ENCODE measurements at places on chromosomes 12 and 14.

DNA sequence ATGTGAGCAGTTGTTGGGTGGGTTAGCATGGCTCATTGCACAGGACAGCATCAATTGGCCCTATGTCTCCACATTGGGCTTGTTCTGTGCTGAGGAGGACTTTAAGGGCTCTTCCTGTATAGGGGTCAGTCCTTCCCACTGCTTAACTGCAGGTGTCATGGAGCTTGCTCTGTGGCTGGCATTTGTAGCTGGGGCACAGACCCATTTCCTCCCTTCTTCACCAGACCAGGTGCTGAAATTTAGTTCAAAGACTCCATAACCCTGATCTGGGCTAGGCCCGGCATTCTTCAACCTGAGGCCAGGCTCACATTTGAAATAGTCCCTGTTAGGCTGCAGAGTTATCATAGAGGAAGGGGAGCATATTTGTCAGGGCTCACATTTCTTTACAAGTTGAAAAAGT is 12.8 kb downstream of the CHST11 start:
- DNase-seq, result no peak

- DNase-seq, result peak; percentile 73
Measured at GRCh38 chr12:11746024-11746771, 96.7 kb downstream of the ETV6 start.

- no peak for DNase-seq
Measured at GRCh38 chr14:68369281-68370056, 423.4 kb downstream of the ZFP36L1 start.

DNA sequence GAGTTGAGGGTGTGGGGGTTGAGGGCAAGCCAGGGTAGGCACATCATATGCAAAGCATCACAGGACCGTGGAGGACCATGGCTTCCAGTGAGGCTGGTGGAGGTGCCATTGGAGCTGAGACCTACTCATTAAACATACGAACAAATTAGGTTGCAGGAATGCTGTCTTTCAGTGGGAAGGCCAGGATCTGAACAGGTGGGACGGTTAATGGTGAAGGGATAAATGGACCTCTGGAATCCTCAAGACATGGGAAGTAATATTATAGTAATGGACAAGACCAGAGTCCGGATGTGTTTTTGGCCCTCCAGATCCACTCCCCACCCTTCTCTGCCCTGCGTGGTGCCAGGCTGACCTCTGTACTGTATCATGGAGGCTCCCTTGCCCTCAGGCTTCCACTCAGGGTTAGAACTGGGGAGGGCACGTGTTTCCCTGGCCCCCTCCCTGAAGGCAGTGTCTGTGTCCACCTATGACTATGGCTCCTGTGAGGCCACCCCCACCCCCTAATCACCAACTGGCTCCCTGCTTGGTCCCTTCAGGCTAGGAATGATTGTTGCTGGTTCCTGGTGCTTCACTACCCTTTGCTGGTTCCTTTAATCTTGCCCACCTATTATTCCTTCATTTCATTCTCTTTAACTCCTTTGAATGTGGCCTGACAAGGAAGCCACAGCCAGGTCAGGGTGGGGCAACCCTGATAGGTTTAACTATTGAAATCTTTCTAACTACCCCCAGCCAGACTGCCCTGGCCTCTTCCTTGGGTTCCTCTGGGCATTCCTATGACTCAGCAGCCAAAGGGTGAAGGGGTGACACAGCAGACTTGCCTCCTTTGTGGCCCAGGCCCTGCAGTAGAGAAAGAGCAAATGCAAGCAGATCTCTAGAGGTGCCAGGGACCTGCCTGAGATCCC is 10.7 kb downstream of the DHRS2 start:
- DNase-seq, result no peak

GRCh38 chr12:4849115-4849541 is 60.6 kb upstream of the KCNA1 start:
- DNase-seq, result no peak

- no peak for DNase-seq
Measured at GRCh38 chr14:88947646-88948598, 123.5 kb downstream of the TTC8 start.

GRCh38 chr12:127271776-127272175 is 995.2 kb upstream of the TMEM132C start:
- DNase-seq, result no peak

GRCh38 chr14:54935958-54936357 is 33.3 kb upstream of the GCH1 start:
- peak; percentile 84 for DNase-seq

DNA sequence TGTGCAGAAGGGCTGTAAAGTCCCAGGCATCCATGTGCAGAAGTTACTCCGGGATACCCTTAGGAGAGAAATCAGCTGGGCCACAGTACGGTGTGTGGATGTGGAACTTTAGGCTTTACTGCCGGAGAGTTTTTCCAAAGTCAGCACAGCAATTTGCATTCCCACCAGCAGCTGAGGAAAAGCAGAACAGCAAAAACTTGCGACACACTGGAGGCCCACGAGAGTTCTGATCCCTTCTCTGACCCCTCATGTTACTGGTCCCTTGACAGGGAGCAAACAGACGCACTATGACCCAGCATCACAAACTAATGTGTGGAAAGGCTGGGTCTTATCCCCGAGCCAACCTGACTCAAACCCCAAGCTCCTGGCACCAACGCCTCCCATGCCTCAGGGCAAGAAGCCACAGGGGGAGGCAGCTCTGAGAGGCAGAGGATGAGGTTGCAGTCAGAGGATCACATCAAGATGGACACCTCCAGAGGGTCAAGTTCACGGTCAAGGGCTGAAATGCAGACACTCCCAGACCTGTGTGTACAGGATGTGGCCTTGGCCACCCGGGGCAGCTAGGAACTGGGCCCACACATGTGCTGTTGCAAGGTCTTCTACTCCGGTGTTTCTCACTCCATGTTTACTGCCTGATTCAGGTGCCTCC is 38.6 kb downstream of the CCDC88C start:
- no peak for DNase-seq

- DNase-seq, result peak; percentile 11
Measured at GRCh38 chr12:71551529-71551928, 111.9 kb downstream of the LGR5 start.

DNA sequence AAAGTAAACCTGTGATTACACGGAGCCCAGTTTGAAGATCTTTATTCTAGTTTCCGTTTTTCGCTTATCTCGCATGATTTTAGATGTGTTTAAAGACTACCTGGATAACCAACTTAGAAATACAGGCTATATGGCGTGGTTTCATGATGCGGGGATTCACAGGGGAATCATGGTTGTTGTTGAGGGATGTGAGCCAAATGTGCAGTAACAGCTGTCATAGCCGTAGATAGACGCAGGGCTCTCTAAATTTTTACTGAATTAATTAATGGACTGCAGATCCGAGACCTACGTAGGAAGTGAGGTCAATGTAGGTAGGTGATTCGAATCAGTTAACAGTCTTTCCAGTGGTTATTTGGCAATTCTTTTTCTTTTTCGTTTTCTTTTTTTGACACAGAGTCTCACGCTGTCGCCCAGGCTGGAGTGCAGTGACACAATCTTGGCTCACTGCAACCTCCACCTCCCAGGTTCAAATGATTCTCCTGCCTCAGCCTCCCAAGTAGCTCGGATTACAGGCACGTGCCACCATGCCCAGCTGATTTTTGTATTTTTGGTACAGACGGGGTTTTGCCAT is 144.9 kb upstream of the AMIGO2 start:
- DNase-seq, result no peak

DNA sequence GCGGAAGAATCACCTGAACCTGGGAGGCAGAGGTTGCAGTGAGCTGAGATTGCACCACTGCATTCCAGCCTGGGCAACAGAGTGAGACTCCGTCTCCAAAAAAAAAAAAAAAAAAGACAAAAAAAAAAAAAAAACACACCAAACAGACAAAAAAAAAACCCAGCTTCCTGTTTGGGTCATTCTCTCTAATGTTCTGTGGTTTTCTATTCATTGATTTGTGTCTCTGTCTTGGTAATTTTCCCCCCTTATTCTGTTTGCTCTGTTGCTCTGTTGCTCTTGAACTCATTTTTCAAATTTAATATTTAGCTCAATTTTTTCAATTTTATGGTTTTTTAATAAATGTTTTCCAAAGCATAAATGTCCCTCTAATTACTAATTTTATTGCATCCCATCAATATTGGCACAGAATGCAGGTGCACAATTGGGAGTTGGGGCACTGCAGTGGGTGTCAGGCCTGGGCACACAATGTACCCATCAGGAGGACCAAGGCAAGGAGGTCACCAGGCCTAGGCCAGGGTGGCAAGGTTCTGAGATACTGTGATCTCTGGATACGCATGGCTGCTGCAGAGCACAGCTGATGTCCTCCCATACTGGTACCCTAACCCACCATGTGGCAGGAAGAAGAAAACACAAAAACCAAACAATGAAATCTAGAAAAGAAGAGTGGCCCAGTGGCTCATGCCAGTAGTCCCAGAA is 8.0 kb upstream of the GNPTAB start:
- DNase-seq, result peak; percentile 9

DNA sequence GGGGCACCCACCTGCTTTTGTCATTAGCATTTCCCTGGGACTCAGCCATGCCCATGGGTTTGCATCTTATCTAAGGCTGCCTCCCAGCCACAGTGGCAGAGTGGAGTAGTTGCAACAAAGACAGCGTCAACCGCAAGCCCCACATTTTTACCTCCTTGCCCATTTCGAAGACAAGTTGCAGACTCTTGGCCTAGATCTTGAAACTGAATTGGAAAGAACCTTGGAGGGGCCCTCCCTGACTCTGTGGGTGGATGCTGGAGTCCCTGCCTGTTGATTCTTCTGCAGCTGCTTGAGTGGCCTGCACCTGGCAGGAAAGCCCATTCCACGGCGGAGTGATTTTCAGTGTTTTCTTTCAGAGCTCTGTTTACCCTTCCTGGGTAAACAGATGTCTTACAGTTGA is 309.0 kb downstream of the VRK1 start:
- DNase-seq, result no peak

DNA sequence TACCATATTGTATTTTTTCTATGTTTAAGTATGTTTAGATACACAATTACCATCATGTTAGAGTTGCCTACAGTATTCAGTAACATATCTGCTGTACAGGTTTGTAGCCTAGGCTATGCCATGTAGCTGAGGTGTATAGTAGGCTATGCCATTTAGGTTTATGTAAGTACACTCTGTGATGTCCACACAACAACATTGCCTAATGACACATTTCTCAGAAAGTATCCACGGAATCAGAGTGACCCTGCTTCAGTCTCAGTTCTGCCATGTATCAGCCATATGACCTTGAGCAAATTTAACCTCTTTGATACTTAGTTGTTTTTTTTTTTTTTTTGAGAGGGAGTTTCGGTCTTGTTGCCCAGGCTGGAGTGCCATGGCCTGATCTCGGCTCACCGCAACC is 12.7 kb downstream of the SUSD6 start:
- no peak for DNase-seq

- no peak for DNase-seq
Measured at GRCh38 chr12:16258963-16259362, 18.5 kb downstream of the SLC15A5 start.

- DNase-seq, result peak; percentile 37
Measured at GRCh38 chr14:21825149-21825743, 151.6 kb upstream of the OR4E1 start.

DNA sequence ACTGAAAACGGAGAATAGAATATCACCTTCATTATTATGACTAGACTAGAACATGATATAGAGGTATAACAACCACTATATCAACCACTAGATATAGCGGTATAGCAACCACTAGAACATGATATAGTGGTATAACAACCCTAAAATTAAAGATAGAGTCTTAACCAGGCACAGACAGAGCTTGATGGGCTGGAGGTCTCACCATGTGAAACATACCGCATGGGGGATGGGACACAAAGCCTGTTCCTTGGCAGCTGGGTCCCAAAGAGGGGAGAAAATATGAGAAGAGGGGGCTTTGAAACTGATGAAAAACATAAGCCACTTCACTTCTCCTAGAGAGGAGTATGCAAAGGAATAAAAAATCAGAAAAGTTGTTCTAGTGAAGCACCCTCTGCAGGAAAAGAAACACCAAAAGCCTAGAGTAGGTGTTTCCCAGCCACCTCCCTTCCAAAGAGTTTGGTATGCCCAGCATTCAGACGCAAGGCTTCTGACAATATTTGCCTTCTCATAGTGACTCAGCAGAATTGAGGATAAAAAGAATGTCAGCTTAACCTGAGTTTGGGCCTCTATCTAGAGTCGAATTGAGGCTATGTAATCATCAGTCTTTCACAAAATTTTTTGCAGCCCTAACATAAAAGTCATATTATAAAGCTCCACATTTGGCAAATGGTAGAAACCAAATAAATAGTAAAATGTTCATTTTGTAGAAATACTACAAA is 316.4 kb downstream of the NOVA1 start:
- peak; percentile 4 for DNase-seq

DNA sequence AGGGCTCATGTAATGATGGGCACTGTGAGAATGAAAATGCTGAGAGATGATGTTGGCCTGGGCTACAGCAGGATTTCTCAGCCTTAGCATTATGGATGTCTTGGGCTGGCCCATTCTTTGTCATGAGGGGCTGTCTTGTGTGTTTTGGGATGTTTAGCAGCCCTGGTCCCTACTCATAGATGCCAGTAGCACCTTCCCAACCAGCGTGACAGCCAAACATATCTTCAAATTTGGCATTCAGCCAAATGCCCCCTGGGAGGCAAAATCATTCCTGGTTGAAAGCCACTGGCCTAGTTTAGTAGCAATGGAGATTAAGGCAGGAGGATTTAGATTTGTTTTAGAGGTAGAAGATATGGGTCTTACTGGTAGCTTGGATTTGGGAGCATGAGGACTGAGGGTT is 26.6 kb downstream of the UBE3B start:
- DNase-seq, result no peak

DNA sequence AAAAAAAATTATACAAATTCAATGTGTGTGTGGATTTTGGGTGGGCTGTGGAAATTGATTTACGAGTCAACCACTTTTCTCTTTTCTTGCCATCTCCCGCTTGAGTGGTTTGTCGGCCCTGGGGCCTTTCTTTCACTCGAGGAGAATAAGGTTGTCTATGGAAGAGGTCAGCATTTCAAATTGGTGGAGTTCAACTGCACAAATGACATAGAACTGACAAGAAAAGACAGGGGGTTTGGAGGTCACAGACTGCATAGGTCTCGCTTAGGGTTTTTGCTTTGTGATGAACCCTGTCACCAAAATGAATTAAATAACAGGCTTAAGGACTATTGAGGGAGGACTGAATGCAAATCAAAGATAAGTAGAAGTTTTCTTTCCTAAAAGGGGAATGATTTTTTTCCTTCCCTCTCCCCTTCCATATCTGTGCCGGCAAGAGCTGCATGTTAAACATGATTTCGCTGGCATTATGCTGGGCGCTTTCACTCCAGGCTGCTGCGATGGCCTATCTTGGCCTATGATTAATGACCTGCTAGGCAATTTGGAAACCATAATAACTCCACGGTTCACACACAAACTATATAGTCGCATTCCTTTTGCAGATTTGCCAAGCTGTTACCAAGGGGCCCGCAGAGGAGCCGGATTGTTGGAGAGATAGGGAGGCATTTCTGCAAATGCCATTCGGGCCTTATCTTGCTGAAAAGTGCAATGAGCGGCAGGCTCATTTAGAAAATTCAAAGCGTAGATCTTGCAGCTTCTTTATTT is 20.7 kb downstream of the ASCL1 start:
- DNase-seq, result peak; percentile 79

GRCh38 chr12:40010899-40011774 is 94.7 kb downstream of the SLC2A13 start:
- DNase-seq, result peak; percentile 92

GRCh38 chr12:27779416-27779919 is 565 bp upstream of the KLHL42 start:
- DNase-seq, result peak; percentile 25

- no peak for DNase-seq
Measured at GRCh38 chr12:770479-770878, 18.1 kb downstream of the WNK1 start.

GRCh38 chr12:96906498-96906848 is 584 bp upstream of the NEDD1 start:
- DNase-seq, result no peak

Data from trophoblast cell (in vitro differentiated cells and primary cell).